ENCODE measurements at places on chromosomes 5 and 9.

- DNase-seq, result no peak
These were observed 353.7 kb downstream of the CETN3 start for GRCh38 chr5:90055831-90056328.

GRCh38 chr5:77957-78804, 13.8 kb upstream of the PLEKHG4B start:
- DNase-seq, result peak; percentile 49

- no peak for DNase-seq
These were observed 501.5 kb downstream of the SPATA31D1 start for GRCh38 chr9:82490019-82490499.

DNA sequence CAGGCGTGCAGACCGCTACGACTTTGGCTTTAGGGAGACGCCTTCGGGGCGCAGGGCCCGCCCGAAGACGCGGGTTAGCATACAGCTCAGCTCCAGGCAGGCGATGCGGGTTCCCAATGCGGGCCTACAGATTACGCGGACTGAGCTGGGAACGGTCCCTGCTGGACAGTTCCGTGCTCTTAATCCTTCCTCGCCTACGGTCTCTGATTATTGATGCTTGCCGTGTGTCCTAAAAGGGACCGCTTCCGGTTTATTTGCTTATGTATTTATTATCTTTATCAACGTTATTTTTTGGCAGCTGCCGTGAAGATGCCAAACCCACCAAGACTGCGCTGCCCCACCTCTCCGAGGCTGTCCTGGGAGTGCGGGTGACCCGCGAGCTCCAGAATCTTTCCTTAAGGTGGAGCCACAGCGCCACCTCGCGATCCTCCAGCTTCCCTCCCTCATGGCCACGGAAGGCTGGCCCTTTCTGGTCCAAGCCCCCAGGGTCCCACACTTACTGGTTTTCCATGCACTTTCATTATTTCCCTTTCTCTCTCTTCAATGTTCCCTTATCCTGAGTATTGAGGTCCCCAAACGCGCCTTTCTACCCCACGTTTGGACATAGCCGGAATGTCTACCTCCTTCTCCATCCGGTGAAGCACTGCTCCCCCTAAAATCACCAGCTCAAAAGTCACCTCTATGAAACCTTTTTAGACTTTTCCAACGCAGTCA, 7.0 kb upstream of the EBF1 start:
- peak; percentile 28 for DNase-seq

- DNase-seq, result peak; percentile 65
These were observed 148.0 kb downstream of the TARS1 start for GRCh38 chr5:33588654-33589372.

DNA sequence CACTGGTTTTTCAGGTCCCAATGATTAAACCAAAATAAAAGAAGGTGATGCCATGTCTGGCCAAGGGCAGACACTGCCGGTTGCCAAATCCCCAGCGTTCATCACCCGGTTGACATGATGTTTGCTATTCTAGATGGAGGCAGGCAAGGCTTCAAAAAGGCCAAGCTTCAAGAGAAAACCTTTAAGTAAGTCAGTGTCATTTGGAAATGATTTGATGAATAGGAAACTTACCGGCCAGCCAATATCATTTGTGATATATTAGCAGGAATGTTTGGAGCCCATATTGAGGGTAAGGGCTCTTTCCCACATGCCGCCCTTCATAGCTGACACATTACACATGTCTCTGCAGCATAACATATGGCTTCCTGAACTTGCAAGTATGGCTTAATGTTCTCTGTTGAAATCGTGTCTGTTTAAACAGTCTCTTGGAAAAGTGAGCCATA, 89.5 kb upstream of the TTC23L start:
- DNase-seq, result no peak

DNA sequence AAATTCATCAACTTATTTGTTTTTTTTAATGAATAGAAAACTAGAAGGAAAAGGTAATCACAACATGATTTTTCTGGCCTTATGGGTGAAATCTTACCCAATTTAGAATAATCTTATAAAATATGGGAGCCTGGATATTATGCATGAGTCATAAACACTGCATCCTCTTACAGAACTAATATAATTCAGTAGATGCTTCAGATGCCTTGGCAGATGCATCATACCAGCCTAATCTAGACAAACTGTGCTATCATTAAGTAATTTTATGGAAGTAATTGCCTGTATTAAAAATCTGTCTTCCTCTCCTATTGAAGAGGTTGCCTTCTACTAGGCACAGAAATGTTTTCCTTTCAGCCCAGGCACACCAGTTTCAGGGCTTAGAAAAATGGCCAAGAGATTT, 2384.6 kb upstream of the WWC1 start:
- DNase-seq, result no peak

- no peak for DNase-seq
These were observed 60.7 kb upstream of the TSLP start for GRCh38 chr5:111010783-111011182.

GRCh38 chr5:58016877-58017276, 443.0 kb downstream of the PLK2 start:
- DNase-seq, result no peak

GRCh38 chr5:66967102-66967501, 229.5 kb downstream of the CD180 start:
- DNase-seq, result no peak

- no peak for DNase-seq
These were observed 9.6 kb downstream of the DNAH5 start for GRCh38 chr5:13934921-13935320.

GRCh38 chr5:77843570-77844372, 67.6 kb upstream of the TBCA start:
- DNase-seq, result no peak

DNA sequence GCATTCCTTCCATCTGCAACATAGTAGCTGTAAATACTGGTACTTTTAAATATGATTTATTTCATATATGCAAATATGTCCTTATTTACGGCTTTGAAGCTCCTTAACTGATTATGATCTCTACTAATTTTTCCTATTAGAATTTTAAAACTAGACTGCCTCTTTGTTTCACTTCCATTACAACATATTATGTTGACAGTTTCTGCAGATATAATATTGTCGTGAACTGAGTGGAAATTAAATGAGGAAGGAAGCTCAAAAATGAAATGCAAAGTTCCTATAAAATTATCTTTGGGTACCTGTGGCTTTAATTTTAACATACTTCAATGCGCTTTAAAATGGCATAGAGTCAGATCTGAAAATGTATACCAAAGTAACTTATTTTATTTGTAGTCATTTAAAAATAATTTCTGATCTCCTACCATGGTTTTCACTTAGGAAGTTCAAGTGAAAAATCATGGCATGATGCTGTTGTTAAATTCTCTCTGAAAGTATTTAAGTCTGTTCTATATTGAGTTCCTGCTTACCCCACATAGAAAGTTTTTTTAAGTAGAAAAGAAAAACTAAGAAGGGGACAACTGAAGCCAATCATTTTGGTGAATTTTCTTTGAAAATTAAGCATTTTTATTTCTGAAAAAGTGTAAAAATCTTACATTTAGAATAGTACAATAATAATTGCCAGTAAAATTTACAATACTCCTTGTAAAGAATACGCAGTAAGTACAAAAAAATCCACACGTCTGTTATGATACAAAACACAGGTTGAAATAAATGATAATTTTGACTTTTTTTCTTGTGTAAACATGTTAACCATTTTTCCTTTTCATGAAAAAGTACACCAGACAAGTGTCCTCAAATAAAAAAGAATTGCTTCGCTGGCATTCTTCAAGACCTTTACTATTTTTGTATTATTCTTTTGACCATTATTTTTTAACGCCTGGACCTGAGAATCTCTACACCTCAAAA, 2.6 kb downstream of the FOXD1 start:
- no peak for DNase-seq

DNA sequence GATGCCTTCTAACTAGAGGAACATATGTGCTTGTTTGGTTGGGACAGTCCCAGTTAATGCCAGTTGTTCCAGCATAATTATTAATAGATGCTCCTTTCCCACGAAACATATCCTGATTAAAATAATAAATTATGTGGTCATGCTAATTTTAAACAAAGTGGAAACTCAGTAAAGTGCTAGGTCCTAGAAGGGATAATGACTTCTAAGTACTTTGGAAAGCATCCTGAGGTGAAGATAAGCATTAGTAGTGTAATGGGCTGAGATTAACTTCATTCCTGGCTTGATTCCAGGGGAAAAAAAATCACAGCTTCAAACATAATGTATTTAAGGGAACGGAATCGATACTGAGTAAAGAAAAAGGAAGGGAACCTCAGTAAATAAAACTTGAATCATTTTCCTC, 213.7 kb upstream of the SNX2 start:
- DNase-seq, result no peak

GRCh38 chr5:124660229-124661093, 86.0 kb downstream of the ZNF608 start:
- no peak for DNase-seq

DNA sequence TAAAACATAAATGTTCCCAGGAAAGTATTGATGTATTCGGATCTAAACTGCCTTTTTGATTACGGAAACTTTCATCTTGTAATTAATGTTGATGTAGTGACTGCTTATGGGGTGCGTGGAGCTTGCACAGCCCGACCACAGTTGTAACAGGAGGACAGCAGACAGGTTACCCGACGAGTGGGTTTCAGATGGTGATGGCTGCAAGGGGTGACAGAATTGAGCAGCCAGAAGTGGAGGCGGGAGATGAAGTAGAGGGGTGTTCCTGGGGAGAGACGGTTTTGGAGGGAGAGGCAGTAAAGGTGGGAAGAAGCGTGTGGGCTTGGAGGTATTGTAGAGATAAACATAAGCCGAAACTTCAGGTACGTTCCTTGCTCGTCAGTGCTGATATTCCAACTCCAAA, 5.8 kb downstream of the CEP72 start:
- no peak for DNase-seq

GRCh38 chr5:117812861-117813260, 1175.5 kb downstream of the DTWD2 start:
- DNase-seq, result no peak

GRCh38 chr5:16418471-16418922, 47.1 kb downstream of the ZNF622 start:
- DNase-seq, result no peak

DNA sequence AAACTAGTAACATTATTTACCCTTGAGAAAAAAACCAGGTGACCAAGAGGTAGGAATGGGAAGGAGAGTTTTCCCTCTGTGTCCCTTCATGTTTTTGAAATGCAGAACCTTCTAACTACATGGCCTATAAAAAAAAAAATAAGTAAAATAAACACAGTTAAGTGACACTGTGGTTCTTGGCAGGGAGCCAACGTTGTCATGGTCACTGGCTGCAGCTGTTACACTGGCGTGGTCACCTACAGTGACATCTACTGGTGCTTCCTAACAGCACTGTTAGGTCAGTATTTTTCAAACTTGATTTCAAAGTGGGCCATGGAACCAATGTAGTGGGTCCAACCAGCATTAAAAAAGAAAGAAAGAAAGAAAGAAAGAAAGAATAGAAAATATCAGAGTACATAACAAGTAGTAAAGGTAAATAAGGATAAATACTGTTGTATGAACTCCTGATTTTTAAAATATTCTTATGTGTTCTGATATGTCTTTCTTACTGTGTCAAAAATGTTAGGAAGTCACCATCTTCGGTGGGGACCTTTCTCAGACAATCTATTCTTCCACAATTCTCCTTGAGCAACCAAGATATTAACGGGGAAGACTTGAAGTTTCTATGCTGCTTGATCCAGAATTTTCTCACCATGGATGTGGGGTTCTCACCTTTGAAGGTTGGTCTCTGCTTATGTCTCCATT, 59.1 kb upstream of the PJA2 start:
- peak; percentile 80 for DNase-seq

DNA sequence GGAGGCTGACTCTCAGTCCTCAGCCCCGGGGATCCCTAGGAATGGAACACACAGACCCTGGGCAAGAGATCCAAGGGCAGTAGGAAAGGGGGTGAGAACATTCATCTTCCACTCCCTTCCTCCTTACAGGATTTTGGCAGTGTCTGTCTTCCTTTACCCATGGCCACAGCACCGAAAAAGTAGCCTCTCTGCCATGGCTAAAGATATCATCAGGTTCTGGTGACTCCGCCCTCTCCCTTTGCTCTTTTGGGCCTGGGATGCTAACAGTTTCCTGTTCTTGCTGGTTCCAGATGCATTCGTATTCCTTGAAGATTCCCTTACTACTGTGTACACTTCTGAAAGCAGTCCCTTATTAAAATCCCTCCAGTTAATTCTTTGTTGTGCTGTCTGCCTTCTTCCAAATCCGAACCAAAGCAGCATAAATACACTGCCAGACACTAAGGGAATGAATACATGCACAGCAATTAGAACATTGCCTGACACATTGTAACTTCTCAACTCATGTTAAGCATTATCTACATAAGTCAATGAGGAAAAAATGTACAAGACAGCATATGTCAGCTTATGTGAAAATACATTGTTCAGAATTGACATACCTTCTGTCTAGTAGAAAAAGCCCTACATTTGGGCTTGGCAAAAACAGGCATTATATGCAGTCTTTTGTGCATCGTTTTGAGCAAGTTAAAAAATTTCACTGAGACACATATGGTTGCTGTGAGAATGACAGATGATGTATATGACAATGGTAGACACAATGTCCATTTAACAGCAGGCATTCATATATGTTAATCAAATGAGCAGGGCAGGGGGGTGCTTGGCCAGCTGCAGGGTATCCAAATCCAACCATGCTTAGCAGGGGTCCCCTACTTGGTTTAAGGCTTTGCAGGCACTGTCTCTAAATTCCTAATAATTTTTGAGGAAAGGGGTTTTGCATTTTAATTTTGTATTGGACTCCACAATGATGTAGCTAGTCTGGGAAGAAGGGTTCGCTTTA, 58.8 kb upstream of the RAI14 start:
- no peak for DNase-seq

- DNase-seq, result no peak
These were observed at the start of gene IFNA5 for GRCh38 chr9:21305213-21305612. TSS of gene IFNA5 (minus strand) at chr9:21305313. CDS start at chr9:21305256, 57 bp downstream.

DNA sequence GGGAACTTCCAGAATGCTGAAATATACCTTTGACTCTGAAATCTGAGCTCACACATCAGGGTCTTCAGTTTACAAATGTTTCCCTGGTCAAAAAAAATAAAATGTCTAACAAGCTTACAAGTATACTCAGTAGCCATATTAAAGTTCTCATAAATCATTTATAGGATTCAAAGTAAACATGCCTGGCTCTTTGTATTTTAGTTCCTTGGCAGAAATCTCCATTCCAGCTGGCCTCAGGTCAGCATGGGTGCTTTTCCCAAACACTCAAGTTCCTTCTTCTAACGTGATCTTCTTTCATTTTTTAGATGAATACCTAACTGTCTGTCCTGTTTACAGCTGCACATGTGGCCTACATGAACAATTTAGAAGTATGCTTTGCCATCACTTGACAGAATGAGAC, 263.2 kb downstream of the GAS1 start:
- no peak for DNase-seq

- no peak for DNase-seq
These were observed 503.7 kb downstream of the SPATA31D1 start for GRCh38 chr9:82492274-82492673.

- DNase-seq, result no peak
These were observed 481.0 kb downstream of the RASEF start for GRCh38 chr9:82581935-82582334.

All from Jurkat, Clone E6-1 (cell line).